ENCODE measurements at places on chromosomes 11 and 22.

DNA sequence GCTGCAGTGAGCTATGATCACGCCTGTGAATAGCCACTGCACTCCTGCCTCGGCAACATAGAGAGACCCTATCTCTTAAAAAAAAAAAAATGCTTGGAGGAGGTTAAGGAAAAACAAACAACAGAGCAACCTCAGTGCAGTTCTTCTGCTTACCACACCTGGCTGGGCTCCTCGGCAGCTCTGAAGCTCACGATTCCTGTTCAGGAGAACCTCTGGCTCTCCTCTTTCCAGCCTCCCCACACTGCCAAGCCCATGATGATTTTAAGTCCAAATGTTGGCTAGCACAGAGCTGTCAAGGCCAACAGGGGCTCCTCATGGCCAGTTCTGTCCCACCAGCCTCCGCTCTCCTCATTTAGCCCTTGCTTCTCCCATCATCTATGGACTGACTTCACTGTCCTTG is 69.7 kb upstream of the ARFGAP3 start:
- no peak for DNase-seq

DNA sequence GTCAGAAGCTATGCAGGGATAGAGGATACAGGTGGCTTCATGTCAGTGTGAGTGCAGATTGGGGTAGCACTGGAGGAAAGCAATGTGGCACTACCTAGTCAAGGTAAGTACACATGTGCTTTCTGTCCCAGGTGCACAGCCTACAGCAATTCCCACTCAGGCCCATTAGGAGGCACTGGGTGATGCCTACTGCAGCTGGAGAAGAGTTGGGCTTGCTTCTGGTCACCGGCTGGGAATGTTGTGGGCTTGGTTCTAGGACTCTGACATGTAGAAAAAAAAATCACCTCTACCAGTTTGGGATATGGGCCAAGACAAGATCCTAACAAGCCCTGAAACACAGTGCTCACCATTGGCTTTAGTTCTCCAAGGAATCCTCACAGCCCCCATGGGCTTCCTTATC is 69.7 kb downstream of the TENM4 start:
- DNase-seq: peak; percentile 71

DNA sequence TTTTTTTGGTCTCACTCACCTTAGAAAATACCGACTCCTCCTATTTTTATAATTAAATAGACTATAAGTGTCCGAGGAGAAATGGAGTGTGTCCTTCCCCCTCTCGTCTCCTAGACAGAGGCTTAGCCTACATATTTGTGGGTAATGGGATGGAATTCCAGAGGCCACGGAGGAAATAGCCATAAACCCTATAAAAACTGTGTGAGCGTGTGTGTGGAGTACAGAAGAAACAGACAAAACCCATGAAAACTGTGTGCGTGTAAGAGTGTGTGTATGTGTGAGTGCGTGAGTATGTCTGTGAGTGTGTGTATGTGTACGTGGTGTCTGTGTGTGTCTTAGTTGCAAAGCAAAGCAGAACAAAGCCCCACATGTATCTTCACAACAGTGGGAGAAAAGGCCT is 883.5 kb downstream of the OPCML start:
- no peak for DNase-seq

DNA sequence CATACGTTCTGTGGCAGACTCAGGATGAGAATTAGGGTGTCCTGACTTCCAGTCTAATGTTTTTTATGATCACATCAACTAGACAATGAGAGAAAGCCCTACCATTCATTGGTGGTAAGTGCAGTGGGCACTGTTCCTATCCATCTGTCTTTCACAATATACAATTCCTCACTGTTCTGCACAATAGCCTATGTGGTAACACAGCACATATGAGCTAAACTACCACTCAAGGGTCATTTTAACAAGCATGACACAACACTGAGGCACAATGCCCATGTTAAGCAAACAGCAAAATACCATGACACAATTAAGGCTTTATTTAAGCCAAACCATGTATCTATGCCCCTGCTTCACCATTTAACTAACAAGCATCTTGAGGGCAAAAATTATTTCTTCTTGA is 52.3 kb downstream of the SIK3 start:
- peak; percentile 67 for DNase-seq

GRCh38 chr11:57568330-57568766 is 876 bp upstream of the UBE2L6 start:
- DNase-seq: no peak

DNA sequence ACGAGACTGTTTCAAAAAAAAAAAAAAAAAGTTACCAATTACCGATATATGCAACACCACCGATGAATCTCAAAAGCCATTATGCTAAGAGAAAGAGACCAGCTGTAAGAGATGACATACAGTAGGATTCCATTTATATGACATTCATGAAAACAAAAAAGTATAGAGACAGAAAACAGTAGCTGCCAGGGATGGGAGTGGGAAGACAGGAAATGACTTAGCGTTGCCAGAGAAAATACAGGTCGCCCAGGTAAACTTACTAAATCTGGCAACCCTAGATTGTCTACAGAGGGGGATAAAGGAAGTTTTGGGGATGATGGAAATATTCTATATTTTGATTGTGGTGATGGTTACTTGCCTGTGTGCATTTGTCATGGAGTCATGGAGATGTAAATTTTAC is 7.9 kb upstream of the C11orf24 start:
- DNase-seq: no peak

DNA sequence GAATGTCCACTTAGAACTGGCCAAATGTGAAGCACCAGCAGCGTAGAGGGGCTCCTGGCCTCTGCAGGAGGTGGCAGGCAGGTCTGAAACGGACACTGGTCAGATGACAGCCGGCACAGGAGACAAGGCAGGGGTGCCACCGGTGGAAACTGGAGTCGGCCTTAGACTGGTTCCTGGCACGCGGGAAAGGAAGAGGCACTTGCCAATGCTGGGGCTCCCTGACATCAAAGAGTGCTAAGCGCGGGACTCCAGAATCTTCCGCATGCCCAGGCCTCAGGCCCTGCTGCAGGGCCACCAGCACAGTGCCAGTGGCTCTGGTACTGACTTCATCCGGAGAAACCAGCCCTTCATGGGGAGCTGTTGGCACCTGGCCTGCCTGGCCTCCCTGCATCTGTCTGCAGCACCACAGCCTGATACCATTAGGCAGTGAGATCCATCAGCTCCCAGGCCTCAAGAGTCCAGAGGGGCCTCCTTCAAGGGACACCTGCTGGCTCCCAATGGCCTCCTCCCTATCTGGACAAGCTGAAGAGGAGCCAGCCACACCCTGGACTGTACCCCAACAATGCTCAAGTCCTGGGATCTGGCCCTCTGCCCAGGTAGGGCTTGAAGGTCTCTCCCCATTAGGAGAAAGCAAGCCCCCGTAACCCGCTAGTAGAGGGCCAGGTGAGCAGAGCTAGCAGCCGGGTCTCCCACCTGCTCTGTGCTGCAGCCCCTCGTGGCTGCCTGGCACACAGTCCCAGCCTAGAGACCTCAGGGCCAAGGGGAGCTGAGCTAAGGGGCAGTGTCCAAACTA is 29.7 kb upstream of the GNB1L start:
- DNase-seq: no peak
